ENCODE measurements at places on chromosomes 5 and 9.

- no peak for DNase-seq
Measured at GRCh38 chr9:5231212-5231611, at the start of gene INSL4. Gene INSL4, plus strand, starts transcription at chr9:5231419. Its CDS starts 105 bp downstream, at chr9:5231524.

- no peak for DNase-seq
Measured at GRCh38 chr5:60583616-60584015, 116.3 kb downstream of the DEPDC1B start.

GRCh38 chr9:81083067-81083466, 606.3 kb downstream of the TLE1 start:
- DNase-seq = no peak

DNA sequence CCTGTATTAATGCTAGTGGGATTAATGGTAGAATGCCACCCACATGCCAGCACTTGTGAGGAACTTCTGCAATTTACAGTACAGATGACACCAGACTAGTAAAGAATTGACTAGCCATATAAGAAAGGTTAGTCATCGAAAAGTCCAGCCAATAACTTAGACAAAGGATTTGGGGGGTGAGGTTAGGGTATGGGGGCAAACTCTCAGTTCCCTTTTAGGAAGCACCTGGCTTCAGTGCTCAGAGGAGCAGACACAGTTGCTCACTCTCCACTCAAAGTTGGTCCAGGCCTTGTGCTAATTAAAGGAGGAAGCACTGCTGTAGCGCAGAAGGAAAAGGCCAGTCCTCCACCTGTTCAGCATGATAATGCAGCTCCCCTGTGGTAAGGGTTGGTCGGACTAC, 25.2 kb downstream of the TGFBR1 start:
- DNase-seq = no peak

GRCh38 chr5:173653822-173654523, 37.5 kb upstream of the BOD1 start:
- DNase-seq = no peak
